ENCODE measurements at places on chromosomes 3 and 15.

GRCh38 chr3:12716605-12717151, 42.4 kb downstream of the TMEM40 start:
- DNase-seq = no peak

- DNase-seq = no peak
Measured at GRCh38 chr3:45166321-45166879, 20.2 kb upstream of the CDCP1 start.

- DNase-seq = no peak
Measured at GRCh38 chr3:43031889-43032545, 52.9 kb downstream of the GASK1A start.

GRCh38 chr3:15064299-15064834, 748 bp downstream of the MRPS25 start:
- peak; percentile 18 for DNase-seq

- DNase-seq = no peak
Measured at GRCh38 chr15:45827275-45827674, 192.4 kb downstream of the SQOR start.

- peak; percentile 92 for DNase-seq
Measured at GRCh38 chr3:32249184-32249782, 10.8 kb downstream of the CMTM8 start.

DNA sequence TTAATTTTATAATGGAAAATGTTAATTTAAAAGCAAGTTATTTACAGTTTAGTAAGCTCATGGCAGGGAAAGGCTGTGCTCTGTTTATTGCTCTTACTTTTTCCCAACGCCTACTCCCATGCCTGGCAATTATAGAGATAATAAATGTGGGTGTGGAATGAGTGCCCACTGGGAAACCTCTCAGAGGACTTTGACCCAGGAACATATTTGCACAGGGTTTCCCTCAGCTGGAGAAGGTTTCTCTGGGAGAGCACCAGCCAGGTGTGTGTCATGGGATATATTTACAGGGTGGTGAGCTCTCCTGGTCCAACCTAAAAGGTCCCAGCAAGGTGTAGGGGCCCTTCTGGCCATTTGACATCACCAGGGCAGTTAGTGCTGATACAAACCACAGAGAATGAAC, 27.9 kb downstream of the ZNF710 start:
- no peak for DNase-seq

Measured in fibroblast of gingiva (primary cell).